ENCODE measurements at places on chromosomes 12 and 14. TPM values are rescaled to one million over a fixed set of nuclear protein-coding genes. Genes with fewer than 3 reads are reported as not detected.

DNA sequence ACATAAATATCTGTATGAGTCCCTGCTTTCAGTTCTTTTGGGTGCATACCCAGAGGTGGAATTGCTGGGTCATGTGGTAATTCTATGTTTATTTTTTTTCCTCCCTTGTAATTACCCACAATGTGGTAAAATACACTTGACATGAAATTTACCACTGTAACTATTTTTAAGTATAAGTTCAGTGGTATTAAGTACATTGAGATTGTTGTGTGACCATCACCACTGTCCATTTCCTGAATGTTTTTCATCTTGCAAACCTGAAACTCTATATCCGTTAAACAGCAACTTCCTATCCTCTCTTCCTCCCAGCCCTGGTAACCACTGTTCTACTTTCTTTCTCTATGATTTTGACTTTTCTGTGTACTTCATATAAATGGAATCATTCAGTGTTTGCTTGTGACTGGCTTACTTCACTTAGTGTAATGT is 51.4 kb downstream of the BORCS5 start:
- no peak for DNase-seq

- no peak for DNase-seq
These were observed 467.8 kb downstream of the LRIG3 start for GRCh38 chr12:58452546-58452945.

GRCh38 chr12:26434299-26435068 is 239.1 kb downstream of the SSPN start:
- DNase-seq: no peak

DNA sequence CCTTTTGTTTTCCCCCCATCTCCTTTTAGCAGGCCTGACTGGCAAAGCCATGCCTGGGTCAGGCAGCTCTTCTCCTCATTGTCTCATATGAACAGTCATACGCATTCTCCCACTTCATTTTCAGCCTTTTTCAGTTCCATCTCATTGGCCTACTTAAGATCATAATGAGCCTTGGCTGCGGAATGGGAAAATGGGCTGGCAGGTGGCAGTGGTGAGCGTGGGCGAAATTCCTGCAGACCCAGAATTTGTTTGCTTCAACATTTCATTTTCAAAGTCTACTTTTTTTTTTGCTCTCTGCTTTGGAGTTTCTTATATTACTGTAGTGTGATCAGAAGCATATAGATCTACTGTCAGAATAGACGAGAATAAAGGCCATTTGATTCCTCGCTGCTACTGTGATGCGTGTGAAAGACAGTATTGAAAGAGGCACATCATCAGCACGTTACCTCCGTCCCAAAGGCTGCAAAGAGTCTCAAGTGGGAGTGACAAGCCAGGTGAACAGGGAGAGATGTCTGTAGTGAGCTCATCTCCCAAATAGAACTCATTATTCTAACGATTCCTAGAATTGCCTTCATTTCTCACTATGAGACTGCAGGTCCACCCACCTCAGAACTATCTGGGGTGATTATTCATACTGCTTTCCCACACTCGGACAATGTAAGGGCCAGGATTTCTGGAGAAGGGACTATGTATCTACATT is 73.7 kb downstream of the TBK1 start:
- no peak for DNase-seq

DNA sequence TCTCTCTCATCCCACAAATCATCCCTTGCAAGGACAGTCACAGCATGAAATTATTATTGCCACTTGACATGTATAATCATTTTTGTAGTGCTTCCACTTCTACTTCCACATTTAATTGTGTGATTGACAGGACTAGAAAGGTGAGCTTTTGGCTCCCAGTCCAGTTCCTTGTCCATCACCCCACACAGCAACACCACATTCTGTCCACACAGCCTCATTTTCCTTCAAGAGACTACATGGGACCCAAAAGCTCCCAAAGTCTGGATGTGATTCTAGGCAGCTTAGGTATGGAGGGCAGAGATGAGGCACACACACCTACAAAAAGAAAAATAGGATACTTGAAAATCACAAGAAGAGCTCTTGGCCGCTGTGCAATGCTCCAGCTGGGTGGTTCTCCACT is 366.3 kb downstream of the DPF3 start:
- no peak for DNase-seq

- no peak for DNase-seq
These were observed 89.4 kb downstream of the SUDS3 start for GRCh38 chr12:118465706-118466105.

- DNase-seq: no peak
These were observed 51.8 kb downstream of the FOXN3 start for GRCh38 chr14:89365061-89365801.

The CHURC1 gene
- total RNA-seq: 62.1 TPM

The IGFBP6 gene
- 96.6 TPM for total RNA-seq
